ENCODE measurements at places on chromosomes 12 and 14.

DNA sequence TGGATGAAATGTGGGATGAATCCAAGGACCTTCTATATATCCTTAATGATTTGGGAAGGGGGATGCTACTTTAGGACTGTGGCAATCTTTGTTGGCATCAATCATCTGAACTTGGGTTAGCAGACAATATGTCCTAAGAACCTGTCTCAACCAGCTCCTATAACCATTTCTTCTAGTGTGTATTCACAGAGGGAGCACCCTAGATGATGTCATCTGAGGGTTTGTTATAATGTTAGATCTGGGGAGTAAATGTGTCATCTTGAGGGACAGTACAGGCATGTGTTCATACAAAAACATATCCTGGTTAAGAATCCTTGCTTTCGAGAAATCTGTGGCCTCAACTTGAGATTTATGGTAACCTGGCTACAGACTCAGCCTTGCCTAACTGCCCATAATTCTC, 41.9 kb upstream of the NFKBIA start:
- no peak for DNase-seq

DNA sequence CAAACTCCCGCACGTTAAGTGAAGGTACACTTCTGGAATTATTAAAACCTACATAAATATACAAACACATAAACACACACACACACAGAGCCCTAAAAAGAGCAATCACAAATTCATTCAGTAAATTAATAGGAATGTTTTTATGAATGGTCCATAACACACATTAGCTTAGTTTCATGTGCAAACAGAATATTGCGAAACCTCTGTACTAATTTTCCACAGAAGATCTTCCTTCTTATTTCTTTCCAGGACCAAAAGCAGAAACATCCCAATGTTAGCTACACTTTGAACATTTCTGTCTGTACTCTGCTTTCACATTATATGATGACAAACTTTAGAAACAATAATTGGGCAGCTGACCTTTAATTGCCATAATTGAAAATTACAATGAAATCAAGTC, 101.6 kb downstream of the SOX5 start:
- DNase-seq, result no peak

GRCh38 chr14:49865431-49865859, 12.9 kb upstream of the NEMF start:
- peak; percentile 79 for DNase-seq

GRCh38 chr12:104248444-104248843, 32.9 kb downstream of the TXNRD1 start:
- DNase-seq, result no peak

DNA sequence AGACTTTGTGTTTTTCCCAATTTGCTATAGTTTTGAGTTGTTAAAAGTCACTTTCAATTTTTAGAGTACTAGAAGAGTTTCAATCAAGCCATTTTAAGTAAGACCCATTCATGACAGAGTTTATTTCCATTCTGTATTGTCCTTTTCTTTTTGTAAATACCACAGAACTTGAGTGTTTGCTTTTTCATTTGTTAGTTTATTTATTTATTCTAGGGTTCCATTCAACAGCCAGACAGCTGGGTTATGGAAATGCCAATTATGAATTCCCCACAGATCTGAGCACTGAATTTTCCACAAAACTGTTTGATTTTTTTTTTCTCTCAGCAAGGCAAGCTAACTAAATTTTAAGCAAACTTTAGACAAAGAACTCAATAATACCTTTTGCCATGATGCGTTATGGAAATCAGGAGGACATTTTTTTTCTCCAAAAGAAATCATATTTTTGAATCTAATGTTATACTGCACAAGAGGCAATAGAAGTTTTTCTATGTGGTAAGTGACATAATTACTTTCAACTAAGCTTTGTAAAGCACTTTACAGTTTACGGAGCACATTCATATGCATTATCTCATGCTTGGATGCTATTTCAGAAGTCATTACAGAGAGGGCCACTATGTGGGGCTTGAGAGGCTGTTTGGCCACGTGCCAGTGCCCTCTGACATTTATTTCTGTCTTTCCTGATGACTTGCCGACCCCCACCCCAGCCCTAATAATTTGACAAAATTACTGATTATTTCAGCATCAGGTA, 181.5 kb downstream of the VRK1 start:
- DNase-seq, result no peak

DNA sequence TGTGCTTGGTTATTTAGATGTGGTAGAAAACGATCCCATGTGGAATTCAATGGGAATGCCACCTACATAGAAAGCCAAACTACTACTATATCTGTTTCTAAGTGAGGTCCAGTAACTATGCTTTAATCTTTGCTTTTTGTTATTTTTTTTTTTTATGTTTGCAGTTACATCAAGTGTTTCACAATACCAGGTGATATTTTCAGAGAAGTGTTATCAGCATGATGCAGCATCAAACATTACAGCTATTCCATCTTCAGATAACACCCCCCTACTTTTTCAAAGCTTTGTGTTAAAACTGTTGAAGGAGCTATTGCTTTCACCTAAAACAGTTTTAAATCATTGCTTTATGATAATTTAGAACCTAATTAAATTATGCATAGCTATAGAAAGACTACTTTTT, 163.8 kb upstream of the SLC16A7 start:
- DNase-seq, result no peak

- DNase-seq, result no peak
These were observed 33.8 kb downstream of the STK38L start for GRCh38 chr12:27277846-27278260.

GRCh38 chr12:12723681-12724420, 6.7 kb downstream of the CDKN1B start:
- DNase-seq, result peak; percentile 36

DNA sequence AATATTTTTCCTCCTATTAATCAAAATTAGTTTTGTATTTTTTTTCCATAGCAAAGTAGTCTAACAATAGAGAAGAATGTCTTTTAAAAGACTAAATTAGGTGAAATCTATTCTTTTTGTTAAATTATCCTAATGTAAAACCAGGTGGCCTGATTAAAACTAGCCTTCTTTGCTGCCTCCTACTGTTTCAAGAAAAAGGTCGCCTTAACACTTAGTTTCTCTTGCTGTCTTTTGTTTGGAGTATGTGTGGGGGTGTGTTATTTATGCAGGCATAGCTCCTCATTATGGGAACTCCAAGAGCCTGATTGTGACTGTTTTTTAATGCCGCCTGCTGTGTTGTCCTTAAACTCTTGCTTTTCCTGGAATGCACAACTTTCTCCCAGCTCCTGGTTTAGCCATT, 855.3 kb downstream of the DIO2 start:
- DNase-seq, result no peak

GRCh38 chr12:91877456-91878235, 268.0 kb downstream of the BTG1 start:
- DNase-seq, result no peak

DNA sequence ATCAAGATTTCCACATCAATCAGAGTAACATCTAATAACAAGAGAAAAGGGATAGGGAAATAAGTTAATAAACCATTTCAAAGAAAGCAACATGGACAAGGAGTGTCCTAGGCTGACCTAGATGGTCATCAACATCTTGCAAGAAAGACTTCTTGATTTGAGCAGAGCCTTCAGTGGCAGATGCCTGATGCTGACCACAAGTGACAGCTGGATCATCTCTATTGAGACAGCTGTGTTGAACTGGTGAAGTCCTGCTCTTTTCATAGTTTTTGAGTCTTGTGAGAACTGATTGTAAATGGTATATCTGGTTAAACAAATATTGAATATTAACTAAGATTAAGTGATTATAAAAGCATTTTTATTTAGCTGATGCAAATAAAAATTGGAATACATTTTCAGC, 1083.6 kb upstream of the LRFN5 start:
- DNase-seq, result no peak

GRCh38 chr14:81093651-81094050, 127.1 kb downstream of the GTF2A1 start:
- DNase-seq, result no peak

DNA sequence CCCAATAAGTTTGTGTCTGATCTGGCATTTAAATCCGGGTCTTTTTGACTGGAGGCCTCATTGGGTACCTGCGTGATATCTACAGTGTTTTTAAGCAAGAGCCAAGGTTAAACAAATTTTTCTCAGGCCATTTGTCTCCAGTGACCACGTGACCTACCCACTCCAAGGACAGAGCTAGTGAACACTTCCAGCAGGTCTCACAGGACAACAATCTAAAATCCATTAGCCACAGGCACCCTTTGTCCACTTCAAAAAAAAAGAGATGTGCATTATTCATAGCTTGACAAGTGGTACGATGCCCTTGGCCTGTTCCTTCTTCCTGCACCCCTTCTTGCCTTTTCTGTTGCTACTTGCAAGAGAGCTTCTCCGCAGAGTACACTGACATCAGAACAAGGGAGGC, 109.6 kb upstream of the GSC start:
- DNase-seq, result no peak

GRCh38 chr12:89390802-89391673, 38.7 kb upstream of the DUSP6 start:
- DNase-seq, result no peak

GRCh38 chr12:72273499-72273837, 1.3 kb downstream of the TRHDE start:
- DNase-seq, result no peak

DNA sequence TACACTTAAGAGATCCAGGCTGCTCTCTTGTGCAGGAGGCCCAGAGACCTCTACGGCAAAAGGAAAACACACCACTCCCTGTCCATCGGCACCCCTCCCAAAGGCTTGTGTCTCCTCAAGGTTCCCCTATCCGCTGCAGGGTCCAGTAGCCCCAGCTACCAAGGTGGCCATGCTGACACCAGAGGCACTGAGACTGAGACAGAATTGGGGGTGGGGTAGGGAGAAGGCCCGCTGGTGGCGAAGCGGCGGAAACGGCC, 590 bp downstream of the DDIT3 start:
- DNase-seq, result no peak

- DNase-seq, result no peak
These were observed 5.9 kb downstream of the PSEN1 start for GRCh38 chr14:73142216-73142615.

DNA sequence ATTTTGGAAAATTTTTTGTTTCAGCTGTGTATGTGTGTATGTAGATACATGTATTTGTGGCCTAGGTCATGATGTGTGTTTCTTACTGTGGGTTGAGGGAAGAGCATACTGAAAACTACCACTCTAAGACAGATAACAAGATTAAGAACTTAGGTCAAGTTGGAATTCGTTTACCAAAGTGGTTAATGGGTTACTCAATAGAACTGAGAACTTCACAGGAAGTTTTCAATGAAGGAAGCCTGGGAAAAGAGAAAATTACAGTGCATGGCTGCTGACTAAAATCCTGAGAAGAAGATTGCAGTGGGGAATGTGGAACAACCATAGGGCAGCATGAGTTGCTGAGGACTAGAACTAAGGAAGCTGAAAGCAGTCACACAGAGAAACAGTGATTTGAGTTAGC, 21.4 kb upstream of the FOXG1 start:
- no peak for DNase-seq

GRCh38 chr12:2560356-2560755, 234.4 kb upstream of the FKBP4 start:
- no peak for DNase-seq

DNA sequence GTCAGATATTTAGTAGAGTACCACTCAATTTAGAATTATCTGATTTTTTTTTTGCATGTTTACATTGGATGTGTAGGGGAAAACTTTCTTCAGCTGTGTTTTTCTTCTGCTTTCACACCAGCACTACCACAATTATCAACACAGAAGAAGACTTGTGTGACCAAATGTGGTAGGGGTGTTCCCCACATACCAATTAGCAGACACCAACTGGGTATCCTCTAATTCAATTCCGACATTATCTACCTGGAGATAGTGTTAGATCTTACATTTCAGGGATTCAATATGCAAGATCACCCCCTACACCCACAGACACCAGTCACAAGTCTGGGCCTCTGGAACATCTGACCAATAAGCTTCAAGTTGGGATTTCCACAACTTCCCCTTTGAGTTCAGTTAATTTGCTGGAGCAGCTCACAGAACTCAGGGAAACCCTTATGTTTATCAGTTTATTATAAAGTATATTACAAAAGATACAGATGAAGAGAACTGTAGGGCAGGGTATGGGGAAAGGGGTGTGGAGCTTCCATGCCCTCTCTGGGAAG, 4.1 kb upstream of the KLRG1 start:
- DNase-seq, result no peak

DNA sequence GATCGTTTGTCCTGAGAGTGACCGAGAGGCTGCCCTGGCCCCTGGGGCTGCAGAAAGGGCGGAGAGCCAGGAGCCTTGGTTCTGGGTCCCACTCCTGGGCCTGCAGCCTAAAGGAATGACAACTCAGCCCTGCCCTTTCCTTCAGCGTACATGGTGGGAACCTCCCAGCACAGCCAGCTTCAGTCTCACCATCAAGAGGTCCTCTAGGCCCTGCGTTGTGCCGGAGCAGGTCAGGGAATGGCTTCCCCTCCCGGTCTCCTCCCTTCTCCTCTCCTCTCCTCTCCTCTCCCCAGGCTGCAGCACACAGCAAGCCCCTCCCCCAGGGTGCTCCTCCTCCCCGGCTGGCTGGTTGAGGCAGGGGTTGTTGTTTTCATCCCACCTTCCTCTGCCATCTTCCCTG, 44.6 kb upstream of the TUNAR start:
- no peak for DNase-seq

DNA sequence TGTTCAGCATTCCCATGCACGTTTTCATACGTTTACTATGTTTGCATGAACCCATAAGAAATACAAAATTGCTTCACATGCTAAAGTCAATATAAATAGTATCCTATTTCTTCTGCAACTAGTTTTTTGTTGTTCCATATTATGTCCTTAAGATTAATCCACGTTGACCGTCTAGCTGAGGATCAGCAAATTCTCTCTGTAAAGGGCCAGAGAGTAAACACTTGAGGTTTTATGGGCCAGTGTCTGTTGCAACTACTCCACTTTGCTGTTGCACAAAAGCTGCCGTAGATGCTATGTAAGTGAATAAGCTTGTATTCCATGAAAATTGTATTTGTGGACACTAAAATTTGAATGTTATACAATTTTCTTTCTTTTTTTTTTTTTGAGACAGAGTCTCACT, 21.1 kb upstream of the PITPNM2 start:
- DNase-seq, result no peak

DNA sequence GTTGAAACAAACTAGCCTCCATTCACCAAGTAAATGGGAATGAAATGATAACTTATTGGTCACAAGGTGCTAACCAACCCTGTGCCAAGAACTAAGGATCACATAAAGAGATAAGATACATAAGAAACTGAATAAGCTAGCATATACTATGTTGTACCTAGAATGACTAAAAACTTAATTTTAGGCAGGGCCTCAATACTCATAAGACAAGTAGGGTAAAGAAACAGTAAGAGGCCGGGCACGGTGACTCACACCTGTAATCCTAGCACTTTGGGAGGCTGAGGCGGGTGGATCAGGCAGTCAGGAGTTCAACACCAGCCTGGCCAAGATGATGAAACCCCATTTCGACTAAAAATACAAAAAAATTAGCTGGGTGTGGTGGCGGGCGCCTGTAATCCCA, 17.7 kb downstream of the GDF11 start:
- DNase-seq, result no peak

All from neural crest cell (in vitro differentiated cells).